ENCODE measurements at places on chromosomes 4 and X.

- DNase-seq = no peak
These were observed 223.0 kb downstream of the MID1 start for GRCh38 chrX:10397349-10397748.

DNA sequence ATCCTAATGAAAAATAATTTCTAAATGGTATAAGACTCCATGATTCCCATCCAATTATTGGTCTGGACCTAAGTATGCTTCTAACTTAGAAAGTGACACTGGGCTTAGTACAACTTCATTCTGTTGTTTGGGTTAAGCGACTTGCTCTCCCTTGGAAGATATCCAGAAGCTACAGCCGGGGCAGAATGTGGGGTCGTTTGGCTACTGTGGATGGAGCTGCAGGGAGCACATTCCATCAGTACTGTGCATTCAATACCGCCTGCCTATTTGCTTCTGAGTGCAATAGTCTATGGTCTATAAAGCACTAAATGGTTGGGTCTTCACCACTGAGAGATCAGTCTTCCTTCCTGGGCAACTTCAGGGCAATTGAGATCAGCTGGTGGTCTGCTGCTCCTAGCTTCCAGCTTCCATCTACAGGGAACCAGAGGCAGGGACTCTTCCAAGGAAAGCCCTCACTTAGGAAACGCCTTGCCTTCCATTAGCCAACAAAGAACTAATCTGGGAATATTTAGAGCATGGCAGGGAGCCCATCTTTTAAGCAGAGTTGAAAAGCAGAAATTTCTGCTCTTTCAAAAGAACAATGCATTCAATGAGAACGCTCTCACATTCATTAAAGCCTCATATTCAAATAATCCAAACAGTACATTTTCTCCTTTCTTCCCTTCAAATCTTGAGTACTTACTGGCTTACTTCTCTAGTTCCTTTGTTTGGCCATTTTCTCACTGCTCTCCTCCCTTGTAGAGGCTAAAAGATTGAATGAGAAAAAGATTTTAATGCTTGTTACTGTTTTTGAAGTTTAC lies 1049.9 kb upstream of the TENM3 start:
- DNase-seq = no peak

DNA sequence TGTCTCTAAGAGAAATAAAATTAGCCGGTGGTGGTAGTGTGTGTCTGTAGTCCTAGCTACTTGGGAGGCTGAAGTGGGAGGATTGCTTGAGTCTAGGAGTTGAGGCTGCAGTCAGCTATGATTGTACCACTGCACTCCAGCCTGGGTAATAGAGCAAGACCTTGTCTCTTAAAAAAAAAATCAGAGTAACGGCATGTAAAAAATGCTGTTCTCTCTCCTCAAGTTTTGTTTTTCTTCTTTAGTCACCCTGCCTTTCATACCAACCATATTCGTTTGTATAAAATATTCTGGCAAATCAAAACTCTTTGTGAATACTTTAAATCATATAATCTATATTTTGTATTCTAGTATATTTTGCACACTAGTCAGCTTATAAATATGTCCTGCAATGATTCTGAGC lies 44.8 kb upstream of the NUDT6 start:
- no peak for DNase-seq

DNA sequence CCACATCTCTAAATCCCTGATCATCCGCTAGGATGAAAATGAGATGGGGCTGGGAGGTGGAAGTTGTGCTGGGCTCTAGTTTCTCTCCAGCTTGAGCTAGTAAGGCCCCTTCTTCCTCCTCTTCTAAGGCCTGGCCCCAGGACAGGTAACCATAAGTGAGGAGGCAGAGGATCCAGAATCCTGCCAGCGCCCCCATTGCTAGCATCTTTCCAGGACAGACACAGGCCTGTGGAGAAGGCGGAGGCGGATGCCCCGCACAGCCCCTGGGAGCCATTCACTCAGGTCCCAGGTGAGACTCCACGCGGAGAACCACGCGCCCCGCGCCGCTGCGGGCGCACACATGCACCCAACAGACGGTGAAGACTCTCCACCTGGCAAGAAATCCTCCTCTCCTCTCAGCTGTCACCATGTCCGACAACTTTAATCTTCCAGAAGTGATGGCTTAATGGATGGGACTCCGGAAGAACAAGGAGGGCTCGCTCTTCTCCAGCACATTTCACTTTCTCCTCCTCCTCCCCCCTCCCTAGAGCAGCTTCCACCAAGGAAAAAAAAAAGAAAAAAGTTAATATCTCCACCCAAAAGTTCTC lies 793 bp downstream of the ARSJ start:
- DNase-seq = peak; percentile 38

- no peak for DNase-seq
These were observed 70.4 kb downstream of the ELOVL6 start for GRCh38 chr4:110128029-110128428.

DNA sequence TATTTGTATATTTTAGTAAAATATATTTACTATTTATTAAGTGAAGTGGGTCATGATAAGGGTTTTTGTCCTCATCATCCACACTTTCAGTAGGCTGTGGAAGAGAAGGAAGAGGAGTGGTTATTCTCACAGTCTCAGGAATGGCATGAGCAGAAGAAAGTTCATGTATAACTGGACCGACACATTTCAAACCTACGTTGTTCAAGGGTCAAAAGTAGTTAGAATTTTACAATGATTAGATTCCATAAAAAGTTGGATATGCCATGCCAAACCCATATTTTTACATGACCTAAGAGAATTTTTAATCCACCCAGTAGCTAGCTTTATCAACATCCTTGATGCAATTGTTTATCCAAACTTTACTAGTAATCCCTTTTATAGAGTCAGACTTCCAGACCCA lies 15.6 kb upstream of the MAGEA8 start:
- DNase-seq = no peak

GRCh38 chr4:80201252-80202151 lies 4.2 kb downstream of the PRDM8 start:
- no peak for DNase-seq

DNA sequence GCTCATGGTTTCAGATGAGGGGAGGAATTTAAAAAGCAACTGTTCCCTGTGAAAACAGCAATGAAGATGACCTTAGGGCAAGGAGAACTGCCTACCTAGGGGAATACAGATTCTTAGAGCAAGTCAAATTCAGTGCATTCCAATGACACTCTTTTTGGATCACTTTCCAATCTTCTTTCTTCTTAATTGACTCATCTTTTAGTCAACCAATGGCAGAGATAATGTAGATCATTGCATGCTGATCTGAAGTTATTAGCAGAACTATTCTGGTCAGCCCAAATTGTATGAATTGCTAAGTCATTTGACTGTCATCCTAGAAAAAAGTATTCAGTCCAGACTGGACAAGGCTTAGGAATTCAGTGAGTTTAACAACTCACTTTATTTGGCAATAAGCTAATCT lies 12.6 kb upstream of the NR3C2 start:
- no peak for DNase-seq

DNA sequence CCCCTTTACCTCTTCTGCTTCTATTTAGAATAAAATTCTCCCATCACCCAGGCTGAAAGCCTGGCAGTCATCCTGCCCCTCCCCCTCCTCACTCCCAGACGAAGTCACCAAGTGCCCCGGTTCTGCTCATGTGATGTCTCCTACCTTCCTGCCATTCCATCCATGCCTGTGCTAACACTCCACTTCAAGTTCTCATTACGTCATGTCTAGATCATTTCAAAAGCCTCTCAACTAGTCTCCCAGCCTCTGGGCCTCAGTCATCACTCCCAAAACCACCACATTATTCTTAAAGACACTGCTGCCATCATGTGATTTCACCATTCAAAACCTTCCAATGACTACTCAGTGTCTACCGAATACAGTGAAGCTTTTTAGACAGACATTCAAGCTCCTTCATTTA lies 17.2 kb upstream of the HOPX start:
- no peak for DNase-seq

DNA sequence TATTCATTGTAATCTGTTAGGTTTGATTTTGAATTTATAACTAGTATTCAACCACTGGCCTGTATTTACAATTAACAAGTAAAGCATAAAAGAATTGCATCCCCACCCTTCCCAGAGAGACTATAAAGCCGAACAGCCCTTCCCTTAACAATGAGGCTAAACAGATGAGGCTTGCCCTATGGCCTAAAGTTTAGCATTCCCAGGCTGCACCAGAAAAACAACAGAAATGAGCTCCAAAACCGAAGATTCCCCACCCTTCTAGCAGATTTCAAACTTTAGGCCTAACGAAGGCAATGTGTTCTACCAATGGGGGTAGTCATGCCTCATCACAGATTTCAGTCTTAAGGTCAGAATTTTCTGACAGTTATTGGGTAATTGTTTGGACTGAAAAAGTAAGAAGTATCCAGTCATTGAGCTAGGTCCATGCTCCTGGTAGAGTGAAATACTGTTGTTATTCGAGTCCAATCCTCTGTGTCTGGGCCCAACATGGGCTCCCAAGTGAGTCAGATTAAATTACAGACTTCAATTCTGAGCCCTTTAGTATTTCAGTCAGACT lies 197.6 kb downstream of the ANTXR2 start:
- no peak for DNase-seq

DNA sequence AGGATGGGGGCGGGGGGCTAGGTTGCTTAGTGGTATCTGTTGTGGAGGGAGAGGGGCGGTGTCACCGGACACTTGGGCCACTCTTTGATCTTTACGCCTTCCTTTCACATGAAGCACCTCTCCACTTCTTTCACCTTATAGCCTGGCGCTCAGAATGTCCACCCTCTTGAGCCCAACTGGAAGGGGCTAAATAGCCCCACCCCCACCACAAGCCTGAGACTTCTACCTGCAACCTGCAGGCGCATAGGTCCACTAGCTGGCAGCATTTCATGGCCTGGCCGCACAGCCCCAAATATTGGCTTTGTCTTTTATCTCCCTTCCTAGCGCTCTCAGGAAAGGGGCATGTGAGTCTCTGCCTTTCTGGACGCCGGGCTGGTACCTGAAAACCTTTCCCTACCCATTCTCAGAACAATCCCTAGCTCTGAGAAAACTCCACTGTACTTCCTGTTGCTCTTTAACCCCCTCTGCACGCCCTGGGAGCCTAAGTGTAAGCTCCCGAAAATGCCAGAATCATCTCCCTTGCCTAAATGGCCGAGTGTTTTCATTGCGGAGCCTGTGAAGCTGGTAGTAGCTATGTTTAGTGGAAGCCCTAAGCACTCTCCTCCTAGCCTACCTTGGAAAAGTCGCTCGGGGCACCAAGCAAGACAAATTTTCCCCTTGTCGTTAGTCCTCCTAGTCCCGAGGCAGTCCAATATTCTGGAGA lies 1.2 kb upstream of the TRPC5 start:
- DNase-seq = no peak

DNA sequence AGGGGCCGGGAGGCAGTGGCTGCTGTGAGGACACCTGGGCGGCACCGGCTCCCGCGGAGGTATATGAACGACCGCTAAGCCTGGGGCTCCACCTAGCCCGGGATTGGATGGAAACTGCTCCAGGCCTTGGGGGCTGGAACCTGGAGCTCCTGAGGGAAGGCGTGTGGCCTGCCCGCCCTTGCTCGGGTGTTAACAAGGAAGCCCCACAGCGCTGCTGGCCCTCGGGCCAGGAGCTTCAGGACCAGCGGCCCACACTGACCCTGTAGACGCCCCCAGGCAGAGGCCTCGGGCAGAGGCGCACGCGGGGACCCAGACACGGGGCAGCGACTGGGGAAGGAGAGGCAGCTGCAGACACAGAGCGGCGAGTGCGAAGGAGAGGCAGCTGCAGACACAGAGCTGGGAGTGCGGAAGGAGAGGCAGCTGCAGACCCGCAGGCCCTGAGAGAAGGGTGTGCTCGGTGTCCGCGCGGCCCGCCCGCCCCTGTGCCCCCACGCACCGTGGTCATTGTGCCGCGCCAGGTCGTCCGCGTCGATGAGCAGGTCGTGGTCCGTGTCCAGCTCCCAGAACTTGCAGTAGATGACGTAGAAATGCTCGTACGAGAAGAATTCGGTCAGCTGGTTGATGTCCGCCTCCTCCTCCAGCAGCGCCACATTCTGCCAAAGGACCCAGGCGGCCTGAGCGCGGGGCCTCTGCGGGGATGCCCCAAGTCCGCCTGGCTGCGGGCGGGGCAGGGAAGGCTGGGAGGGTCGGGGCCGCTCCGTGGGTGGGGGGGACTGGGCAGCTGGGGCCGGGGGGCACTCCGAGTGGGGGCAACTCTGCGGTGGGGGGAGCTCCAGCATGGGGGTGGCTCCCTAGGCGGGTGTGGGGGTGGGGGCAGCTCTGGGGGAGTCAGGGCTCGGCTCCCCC lies 26.7 kb upstream of the GTPBP6 start:
- DNase-seq = no peak

GRCh38 chr4:39228377-39228776 lies 46.0 kb downstream of the WDR19 start:
- DNase-seq = no peak

- DNase-seq = no peak
These were observed 260.6 kb upstream of the MAD2L1 start for GRCh38 chr4:120327276-120327675.

- DNase-seq = no peak
These were observed 153.8 kb downstream of the NEK1 start for GRCh38 chr4:169458575-169458974.

- DNase-seq = no peak
These were observed 85.1 kb upstream of the PSAPL1 start for GRCh38 chr4:7519638-7520376.

DNA sequence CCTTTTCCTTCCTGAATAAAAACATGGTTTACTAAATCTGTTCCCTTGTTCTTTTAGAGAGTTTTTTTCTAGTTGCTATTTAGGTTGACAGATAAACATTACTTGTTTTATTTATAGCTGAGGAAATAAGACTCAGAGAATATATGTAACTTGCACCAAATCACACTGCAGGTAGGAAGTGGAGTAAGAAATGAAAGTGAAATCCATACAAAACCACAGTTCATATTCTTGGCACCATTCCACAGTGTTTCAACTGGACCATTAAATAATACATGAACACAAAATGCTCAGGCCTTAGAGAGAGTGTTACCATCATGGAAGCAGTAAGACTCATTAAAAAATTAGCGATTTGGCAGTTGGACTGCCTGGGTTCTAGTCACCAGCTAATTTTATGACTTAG lies 326.9 kb upstream of the SLIT2 start:
- DNase-seq = no peak

- no peak for DNase-seq
These were observed 84.5 kb downstream of the PRKG2 start for GRCh38 chr4:81130569-81130968.

- no peak for DNase-seq
These were observed 237.0 kb downstream of the MGST2 start for GRCh38 chr4:139902321-139903320.
